DMS 273 treated with DMSO at 0.1 percent for 48 hours (cell line): ENCODE measurements at places on chromosomes 2 and 18.
A peak's percentile ranks its signal among the peaks of the same experiment; 100 is the strongest.

DNA sequence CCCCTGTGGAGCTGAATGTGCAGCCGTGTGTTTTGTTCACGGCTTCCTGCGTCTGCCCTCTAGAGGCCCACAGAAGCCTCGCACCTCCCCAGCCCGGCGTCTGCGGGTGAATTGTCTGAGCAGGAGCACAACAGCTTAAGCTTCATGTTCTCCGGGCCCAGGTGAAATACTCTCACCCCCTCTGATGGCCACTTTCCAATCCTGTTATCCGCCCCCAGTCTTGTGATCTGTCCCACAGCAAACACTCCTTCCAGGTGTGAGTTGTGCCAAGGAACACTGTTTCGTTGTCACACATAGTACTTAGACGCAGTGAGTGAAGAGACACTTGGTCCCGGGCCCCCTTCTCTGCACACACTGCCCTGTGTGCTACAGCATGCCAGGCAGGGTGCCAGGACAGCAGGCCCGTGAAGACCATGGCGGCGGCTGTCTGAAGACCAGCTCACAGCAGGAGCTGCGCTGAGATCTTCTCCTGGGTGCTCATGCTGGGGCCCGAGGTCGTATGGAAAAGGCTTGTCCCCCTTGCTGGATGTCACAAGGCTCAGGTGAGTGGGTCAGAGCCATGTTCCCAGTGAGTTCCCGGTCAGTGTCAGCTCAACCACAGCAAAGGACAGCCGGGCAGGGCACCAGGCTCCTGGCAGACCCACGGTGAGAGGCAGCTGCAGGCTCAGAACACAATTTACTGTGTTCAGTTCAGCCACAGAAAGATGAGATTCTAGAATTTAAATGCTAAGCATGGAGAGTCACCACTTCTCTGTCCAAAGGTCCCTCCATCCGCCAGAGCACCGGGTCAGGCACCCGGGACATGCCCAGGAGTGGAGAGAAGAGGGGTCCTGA, 6.8 kb upstream of the PXDN start:
- DNase-seq, result no peak

GRCh38 chr18:12886498-12887126, 2.6 kb upstream of the PTPN2 start:
- no peak for DNase-seq

- DNase-seq, result no peak
These were observed at the start of gene NXPH2 for GRCh38 chr2:138779781-138780445. Gene NXPH2 (minus strand): TSS chr2:138780390. CDS start chr2:138780241, 149 bp downstream.

- DNase-seq, result no peak
These were observed 34.8 kb upstream of the SLC35F6 start for GRCh38 chr2:26729311-26729710.

DNA sequence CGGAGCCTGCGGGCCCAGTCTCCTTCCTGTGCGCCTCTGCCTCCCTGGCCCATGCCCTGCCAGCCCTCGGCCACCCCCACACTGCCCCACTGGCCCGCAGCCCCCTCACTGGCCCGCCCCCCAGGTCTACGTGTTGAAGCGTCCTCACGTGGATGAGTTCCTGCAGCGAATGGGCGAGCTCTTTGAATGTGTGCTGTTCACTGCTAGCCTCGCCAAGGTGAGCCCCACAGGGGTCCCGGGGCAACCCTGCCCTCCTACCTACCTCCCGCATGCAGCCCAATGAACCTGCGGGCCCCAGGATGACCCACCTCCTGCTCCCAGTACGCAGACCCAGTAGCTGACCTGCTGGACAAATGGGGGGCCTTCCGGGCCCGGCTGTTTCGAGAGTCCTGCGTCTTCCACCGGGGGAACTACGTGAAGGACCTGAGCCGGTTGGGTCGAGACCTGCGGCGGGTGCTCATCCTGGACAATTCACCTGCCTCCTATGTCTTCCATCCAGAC, 3.3 kb downstream of the CTDSP1 start:
- no peak for DNase-seq

- no peak for DNase-seq
These were observed 126.6 kb downstream of the UBE2E3 start for GRCh38 chr2:181106789-181107627.

DNA sequence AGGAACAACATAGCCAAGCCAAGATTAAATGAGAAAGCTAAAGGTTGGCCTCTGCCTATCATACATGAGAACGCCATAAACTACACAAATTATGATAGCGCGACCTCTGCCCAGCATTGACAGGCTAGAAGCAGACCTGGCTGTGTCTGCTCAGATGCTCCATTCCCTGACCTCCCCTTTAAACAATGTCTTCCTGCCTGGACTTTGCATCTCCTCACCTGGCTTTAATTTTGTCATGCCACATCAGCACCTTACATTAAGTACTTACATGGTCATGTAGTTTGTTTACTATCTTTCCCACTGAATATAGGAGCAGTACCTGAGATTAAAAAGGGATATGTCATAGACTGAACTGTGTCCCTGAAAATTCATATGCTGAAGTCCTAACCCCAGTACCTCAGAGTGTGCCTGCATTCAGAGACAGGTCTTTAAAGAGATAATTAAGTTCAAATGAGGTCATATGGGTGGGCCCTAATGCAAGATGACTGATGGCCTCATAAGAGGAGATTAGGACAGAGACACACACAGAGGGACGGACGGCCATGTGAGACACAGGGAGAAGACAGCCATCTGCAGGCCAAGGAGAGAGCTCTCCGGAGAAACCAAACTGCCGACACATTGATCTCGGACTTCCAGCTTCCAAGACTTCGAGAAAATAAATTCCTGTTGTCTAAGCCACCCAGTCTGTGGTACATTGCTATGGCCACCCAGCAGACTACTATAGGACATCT, 103.7 kb downstream of the BIN1 start:
- DNase-seq, result no peak

DNA sequence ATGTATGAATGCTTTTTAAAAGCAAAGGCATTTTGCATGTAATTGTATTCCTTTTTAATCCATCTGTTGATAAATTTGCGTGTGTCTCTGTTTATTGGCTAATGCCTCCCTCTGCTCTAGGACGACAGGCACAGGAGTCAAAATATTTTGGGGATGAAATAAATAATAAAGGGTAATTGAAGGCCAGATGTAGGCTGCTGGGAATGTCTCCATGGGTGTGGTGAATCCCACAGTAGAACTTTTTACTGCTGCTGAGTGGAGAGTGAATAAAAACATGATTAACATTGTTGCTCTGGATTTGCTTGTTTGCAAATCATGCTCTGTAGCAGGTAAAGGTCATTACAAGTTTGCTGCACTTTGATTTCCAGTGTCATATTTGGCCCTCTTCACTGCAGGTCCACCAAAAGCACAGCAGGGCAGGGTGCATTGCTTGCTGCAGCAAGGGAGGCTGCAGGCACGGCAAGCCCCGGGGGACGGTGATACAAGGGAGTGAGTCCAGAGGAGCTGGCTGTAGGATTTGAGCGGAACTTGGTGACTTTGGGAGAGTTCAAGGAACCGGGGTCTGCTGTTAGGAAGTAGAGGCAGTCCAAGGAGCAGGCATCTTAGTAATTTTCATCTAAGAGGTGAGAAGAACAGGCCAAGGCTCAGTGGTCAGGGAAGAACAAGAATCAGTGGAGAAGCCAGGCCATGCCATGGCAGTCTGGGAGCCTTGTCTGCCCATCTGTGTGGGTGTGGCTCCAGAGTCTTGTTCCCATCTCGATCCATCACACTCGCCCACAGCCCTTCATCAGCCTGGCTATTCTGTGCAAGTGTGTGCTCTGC, 201.5 kb upstream of the RAB6C start:
- DNase-seq, result no peak

GRCh38 chr18:79924814-79925731, 26.4 kb downstream of the SLC66A2 start:
- peak; percentile 75 for DNase-seq

GRCh38 chr18:43830947-43831346, 553.7 kb upstream of the SYT4 start:
- no peak for DNase-seq

- DNase-seq, result no peak
These were observed 98.0 kb downstream of the KCTD18 start for GRCh38 chr2:200411831-200412230.

- DNase-seq, result no peak
These were observed 162.3 kb upstream of the CCDC68 start for GRCh38 chr18:55121397-55122170.

- DNase-seq, result no peak
These were observed 13.3 kb upstream of the CYRIA start for GRCh38 chr2:16678964-16679363.

DNA sequence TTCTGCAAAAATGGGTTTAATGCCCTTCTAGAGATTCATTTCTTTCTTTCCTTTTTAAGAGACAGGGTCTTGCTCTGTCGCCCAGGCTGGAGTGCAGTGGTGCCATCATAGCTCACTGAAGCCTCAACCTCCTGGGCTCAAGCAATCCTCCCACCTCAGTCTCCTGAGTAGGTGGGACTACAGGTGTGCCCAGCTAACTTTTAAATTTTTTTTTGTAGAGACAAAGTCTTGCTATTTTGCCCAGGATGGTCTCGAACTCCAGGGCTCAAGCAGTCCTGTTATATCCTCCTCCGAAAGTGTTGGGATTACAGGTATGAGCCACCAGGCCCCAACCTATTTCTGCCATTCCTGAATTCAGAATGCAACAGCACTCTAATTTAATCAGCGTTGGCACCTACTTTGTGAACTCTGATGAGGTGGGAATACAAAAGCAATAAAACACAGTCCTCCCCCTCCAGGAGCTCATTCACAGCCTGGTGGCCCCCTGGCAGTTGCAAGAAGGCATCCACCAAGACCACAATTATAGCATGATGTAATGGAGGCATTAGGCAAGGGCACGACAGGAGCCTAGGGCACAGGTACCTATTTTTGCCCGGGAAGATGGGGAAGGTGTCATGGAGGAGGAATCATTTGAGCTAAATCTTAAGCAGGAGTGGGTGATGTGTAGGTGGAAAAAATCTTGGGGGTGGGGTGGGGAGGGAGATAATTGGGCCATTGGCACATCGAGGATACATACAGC, 5.1 kb downstream of the RHOB start:
- no peak for DNase-seq

- no peak for DNase-seq
These were observed 56.8 kb downstream of the ASAP2 start for GRCh38 chr2:9263428-9263827.

DNA sequence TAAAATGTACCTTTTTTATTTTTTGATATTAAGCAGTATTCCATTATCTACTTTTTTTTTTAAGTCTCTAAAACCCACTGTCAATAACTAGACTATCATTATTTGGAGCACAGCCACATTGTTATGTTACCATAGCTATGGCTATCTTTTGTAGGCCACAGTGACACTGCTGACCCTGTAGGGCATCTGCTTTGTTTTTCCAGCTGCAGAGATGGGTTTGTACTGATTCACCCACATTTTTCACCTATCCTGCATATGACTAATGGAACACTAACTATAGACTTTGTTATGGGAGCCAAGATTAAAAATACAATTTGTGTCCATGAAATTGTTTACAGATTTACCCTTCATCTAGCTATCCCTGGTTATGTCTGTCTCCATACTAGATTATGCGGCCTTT, 21.6 kb upstream of the OTX1 start:
- DNase-seq, result no peak

- DNase-seq, result no peak
These were observed 154.9 kb downstream of the PTGR3 start for GRCh38 chr18:75054046-75054445.

DNA sequence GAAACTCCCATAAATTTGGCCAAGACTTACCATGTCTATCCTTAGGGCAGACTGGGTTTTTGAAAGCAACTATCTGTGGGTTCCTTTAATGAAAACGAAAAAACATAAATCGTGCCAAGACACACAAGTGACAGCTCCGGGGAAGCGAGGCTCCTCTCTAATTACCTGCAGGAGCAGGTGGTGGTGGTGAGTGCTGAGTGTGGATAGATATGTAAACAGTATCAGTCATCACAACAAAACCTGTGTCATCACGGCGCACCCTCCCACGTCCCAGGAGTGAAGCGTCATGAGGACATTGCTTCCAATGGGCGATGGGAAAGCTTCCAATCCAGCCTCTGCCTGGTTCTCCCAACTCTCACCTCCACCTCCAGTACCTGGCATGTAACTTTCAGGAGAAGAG, 31.3 kb downstream of the ACKR3 start:
- no peak for DNase-seq

DNA sequence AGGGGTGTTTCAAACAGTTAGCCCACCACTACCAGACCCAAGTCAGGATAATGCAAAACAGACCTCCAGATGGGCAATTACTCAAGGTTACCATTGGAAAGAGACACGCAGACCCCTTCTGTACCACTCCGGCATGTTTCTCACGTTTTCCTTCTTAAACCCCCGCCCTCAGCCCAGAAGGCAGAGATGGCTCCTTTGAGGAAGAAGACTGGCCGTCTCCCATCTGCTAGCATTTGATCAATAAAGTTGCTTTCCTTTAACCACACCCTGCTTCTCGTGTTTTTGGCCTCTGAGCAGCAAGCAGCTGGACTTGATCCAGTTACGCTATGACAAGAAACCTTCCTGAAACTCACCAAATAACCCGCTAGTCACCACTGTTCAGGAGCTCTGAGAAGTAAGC, 1012.4 kb upstream of the GYPC start:
- DNase-seq, result no peak

GRCh38 chr18:73232933-73233332, 365.1 kb upstream of the NETO1 start:
- DNase-seq, result no peak
